ENCODE measurements at places on chromosomes 7 and 10.

GRCh38 chr10:75111907-75112679, 637 bp downstream of the SAMD8 start:
- DNase-seq, result peak; percentile 63

- peak; percentile 57 for DNase-seq
These were observed 30.6 kb downstream of the APBB1IP start for GRCh38 chr10:26468700-26469099.

DNA sequence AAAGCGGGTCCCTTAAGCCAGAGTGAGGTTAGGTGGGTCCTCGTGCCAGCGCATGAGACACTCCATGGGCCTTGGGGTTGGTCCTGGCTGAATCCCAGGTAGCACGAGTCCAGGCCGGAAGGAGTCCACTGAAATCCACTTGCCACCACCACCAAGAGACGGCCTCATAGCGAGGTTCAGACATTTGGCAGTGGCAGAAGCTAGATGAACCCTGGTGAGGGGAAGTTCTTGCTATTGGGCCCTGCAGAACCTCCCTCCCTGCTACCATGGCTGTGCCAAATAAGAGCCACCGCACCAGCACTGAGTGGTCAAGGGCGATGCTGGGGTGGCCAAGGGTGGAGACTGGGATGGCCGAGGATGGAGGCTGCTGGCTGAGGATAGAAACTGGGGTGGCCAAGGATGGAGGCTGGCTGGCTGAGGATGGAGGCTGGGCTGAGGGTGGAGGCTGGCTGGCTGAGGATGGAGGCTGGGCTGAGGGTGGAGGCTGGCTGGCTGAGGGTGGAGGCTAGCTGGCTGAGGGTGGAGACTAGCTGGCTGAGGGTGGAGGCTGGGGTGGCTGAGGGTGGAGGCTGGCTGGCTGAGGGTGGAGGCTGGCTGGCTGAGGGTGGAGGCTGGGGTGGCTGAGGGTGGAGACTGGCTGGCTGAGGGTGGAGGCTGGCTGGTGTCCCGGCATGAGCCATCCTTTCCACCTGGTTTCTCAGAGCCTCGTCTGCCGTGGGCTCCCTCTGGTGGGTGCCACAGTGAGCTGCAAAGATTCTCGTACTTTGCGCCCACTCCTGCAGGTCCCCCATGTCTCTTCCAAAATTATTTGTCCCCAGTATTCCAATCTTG, 88.2 kb downstream of the ELFN1 start:
- DNase-seq, result peak; percentile 48

GRCh38 chr7:152674860-152675758, 832 bp downstream of the XRCC2 start:
- DNase-seq, result peak; percentile 30

DNA sequence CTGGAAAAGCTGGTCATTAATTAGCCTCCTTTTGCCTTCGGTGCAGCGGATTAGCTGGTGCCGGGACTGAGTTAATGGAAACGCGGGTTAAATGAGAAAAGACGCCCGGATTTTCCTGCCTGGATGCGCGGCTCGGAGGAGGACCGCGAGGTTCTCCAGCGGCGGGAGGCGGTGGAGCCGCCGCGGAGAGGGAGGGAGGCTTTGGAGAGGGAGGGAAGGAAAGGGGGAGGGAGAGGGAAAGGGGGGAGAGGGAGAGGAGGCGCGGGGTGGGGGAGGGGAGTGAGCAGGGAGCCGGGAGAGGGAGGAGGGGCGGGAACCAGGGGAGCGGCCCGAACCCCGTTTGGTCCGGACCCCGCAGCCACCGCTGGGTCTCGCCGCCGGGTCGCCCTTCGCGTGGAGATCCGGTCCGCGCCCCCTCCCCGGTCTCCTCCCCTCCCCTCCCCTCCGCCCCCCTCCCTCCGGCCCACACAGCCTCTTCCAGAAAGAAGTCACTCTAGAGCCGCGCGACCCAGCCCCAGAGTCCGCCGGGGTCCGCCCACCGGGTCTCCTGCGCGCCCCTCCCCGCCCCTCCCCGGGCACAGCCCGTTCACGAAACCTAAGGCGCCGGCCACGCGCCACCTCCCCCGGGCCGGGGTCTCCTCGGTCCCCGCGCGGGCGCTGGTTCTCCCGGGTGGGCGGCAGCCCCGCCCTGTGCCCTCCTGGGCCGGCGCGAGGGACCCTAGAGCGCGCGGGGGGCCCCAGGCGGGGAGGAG, 347.5 kb downstream of the DNAJB6 start:
- no peak for DNase-seq
